ENCODE measurements at places on chromosomes 11 and 22. TPM values are rescaled to one million over a fixed set of nuclear protein-coding genes. Genes with fewer than 3 reads are reported as not detected.

The EHF gene
- 36.4 TPM for total RNA-seq

- DNase-seq, result no peak
Measured at GRCh38 chr11:124707829-124708228, 31.9 kb upstream of the NRGN start.

DNA sequence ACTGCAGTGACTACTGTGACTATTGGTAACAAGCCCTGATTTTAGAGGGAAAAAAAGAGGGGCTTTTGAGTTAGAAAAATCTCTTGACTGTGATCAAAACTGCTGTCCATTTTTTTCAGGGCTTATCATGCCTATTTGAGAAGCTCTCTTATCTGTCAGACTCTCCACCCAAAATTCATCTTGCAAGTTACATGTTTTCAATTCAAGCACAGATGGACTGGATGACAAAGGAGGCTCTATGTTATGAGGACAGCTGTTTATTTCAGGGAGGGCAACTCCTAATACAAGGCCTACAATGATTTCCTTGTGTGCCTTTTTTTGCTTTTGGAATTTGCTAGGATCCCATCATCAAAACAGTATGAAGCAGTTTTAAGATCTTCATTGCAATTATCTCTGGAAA, 35.2 kb upstream of the USP47 start:
- no peak for DNase-seq

The FOLR1 gene
- 163 TPM for total RNA-seq

DNA sequence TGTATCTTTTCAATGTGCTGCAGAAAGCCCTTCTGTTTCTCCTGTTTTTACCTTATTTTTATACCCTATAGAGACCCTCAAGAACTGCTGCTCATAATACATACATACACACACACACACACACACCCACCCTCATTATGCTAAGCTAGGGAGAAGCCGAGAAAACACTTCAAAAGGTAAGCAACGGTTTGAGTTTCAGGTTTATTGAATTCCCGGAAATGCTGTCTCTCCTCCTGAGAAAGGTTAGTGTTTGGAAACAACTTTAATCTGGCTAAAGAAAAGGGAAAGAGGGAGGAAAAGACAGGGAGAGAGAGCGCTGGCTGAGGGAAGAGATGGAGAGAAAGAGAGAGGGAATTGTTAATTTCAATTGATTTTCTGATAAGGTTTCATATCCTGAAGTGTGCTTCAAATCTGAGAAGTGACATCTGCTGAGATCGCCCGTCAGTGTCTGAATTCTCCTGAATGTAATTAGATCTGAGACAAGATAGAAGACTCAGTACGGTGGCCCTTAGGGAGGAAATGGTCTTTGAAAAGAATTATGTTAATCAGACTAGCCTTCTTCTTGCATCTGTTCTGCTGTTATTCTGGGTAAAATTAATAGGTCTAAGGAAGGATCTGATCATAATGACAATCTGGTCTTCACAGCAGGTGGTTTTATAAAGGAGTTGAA, 169.1 kb downstream of the NXPE2 start:
- no peak for DNase-seq

Data from upper lobe of right lung (tissue), 1 donor.